ENCODE measurements at places on chromosomes 3 and 15.

DNA sequence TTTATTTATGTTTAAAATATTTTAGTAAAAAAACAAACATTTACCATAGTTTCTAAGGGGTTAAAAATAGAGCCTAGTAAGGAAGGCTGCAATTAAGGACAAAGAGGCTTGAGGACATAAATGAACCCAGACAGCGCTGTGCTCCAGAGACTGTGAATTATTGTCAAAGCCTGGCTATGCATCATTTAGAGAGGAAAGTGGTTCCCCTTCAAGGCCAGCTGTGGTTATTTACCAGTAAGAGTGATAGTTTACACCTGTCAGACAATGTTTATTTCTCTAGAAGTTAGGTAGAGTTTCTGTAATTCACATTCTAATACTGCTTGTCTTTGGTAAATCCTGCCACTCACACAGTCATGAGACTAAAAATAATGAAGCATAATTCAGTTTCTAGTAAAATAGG is 32.4 kb upstream of the PIK3R4 start:
- DNase-seq = no peak

GRCh38 chr15:71891026-71891425 is 80.7 kb downstream of the NR2E3 start:
- no peak for DNase-seq

DNA sequence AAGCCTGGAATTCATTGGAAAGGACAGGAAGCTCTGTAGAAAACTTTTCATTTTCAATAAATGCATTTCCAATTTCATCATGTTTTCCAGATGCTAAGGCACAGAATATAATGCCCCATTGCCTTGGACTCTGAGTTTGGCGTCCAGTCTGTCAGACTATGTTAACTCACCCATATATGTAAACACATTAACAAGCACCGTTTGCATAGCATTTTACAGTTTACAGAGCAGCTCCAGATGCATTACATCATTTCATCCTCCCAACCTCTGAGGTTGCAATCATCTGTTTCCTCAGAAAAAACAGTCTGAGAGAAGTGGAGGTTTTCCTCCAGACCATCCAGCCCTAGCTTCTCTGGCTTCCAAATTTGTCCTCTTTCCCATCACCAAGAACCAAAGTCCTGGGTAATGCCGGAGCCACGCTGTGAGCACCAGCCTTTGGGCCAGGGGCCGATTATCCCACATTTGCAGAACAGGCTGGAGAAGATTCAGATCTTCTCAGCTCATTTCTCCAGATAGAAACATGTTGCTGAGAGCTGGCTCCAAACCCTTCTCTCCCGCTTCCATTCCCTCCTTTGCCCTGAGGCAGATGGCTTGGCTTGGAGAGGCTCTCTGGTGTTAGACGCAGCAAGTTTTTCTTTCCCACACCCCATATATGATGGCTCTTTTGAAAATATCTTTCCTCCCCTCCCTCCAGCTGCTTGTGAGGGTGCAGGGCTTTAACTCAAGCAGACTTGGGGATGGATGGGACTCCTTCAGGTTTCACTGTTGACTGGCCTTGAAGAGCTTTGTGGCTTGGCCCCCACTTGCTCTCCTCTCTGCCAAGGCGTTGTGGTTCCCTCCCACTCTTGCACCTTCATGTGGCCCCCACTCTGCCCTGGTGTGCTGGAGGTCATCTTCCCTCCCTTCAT is 26.0 kb downstream of the CYP19A1 start:
- DNase-seq = no peak

DNA sequence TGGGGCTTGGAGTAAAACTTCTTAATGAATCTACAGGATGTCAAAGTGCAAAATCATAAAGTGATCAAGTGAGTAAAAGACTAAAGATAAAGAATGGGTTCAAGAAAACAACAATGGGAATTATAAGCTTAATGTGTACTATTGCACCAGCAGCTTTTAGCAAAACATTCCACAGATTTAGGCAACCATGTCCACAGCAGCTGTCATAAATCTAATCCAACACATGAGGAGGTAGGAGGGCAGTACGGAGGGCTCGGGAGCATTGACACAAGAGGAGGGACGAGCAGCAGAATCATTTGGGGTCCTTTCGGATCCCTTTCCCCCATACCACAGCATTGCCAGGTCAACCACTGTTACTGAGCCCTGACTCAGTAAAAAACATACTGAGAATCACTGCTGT is 464.3 kb upstream of the WNT5A start:
- DNase-seq = no peak

GRCh38 chr3:114380233-114380651 is 86.4 kb downstream of the TIGIT start:
- no peak for DNase-seq

GRCh38 chr3:17144665-17144993 is 259.9 kb downstream of the PLCL2 start:
- no peak for DNase-seq

- DNase-seq = no peak
These were observed 20.6 kb downstream of the CDCP1 start for GRCh38 chr3:45125550-45126026.

DNA sequence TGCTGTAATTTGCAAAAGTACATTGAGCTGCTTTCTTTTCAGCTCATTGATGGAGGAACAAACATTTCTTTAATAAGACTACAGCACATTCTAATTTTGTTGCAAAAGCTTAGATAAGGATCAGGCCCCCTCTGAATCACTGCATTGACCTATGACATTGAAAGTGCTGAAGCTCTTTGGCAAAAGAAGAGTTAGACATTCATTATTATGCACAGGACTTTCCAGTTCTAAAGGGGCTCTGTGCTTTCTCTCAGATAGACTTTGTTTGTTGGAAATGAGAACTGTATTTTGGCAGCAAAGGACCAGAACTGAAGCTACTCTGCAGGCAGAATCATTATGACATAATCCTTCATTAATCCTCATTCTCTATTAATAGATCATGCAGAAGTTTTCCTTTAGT is 252.9 kb upstream of the SOX2 start:
- no peak for DNase-seq

DNA sequence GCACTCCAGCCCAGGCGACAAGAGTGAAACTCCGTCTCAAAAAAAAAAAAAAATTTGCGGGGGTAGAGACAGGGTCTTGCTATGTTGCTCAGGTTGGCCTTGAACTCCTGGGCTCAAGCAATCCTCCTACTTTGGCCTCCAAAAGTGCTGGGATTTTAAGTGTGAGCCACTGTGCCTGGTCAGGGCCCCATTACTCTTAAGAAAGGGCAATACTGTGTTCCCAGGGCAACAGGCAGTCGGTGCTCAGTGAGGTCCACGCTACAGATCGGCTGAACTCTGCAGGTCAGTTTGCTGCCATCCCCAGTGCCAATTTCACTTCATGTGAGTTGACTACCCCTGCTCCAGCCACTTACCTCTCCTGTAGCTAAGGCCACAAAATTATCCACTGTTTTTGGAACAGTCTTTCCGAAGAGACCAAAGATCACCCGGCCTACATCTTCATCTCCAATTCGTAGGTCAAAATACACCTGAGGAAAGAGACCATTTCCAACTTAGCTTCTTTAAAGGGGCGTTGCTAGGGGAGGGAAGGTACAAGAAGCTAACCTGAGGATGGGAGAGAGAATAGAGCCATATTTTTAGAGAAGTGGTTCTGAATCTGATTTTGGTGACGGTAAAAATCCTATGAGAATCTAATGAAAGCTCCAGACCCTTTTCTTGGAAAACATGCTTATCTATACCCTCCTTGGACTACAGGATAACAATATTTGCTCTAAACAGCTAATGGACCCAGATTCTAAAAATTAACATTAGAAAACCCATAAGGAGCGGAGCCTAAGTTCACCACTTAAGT is 939 bp downstream of the PPIB start:
- DNase-seq = no peak

GRCh38 chr15:100330221-100330620 is 11.6 kb downstream of the ADAMTS17 start:
- DNase-seq = peak; percentile 21

- no peak for DNase-seq
These were observed 80.0 kb downstream of the PLXNA1 start for GRCh38 chr3:127062926-127063325.

DNA sequence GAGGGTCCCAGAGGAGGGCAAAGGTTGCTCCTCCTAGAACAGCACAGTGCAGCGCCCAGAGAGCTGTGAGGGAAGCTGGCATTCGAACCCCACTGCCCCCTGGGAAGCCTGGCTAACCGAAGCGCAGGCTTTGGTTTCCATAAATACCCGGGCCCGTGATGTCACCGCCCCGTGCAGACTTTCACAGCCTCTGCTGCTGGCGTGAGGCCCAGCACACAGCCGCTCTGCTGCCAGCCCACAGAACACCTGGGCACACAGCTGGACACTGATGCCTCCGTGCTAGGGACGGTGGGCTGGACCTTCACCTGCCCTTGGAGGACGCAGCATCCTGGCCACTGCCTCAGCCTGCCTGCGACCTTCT is 1.0 kb downstream of the IQSEC1 start:
- DNase-seq = no peak

GRCh38 chr3:52385157-52385556 is 59.7 kb downstream of the SEMA3G start:
- no peak for DNase-seq

DNA sequence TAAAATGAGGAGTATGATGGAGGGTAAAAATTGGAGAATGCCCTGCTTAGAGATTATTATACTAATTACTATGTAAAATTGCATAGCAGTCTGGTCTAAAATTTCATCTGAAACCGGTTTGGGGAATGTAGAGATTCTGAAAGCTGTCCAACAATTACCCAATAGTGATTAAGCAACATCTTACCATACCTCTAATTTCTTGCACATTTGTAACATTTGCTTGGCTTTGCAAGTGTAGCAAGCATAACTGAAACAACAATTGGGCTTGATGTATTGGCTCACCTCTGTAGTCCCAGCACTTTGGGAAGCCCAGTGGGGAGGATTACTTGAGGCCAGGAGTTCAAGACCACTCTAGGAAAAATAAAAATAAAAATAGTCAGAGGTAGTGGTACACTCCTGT is 17.4 kb downstream of the AADACL2 start:
- DNase-seq = no peak

DNA sequence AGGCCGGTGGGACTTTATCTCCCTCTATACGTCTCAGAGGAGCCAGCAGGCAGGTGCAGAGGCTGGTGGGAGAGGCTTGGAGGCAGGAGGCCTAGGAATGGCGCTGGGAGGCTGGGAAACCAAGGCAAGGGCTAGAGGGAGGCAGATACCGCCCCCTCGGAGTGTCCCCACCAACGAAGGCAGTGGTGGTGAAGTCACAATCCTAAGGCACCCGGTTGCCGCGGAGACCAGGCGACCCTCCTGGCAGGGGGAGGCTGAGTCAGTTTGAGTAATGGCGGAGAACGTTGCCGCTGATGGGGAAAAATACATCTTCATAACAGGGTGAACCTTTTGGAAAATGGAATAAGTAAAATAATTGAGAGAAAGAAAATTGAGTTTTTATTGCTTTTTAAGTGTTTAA is 29.9 kb upstream of the CACNA2D2 start:
- DNase-seq = no peak

GRCh38 chr15:58486062-58486461 is 54.3 kb downstream of the LIPC start:
- no peak for DNase-seq

DNA sequence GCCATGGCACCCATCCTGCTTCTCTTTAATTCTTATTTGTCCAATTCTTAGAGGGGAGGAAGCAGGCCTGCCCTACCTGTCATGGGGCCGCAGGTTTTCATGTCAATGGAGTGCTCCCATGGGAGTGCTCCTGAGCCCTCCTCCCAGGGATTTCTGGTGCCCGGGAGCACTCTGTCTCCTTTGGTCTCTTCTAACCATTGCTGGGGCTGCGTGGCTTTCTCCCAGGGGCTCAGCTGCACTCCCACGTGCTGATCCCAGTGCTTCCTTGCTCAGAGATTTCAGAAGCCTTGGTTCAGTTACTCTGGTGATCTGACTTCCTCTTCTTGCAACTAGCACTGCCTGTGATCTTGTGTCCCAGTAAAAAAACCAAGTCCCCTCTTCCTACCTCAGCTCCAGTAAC is 68.0 kb upstream of the ARL8B start:
- no peak for DNase-seq

DNA sequence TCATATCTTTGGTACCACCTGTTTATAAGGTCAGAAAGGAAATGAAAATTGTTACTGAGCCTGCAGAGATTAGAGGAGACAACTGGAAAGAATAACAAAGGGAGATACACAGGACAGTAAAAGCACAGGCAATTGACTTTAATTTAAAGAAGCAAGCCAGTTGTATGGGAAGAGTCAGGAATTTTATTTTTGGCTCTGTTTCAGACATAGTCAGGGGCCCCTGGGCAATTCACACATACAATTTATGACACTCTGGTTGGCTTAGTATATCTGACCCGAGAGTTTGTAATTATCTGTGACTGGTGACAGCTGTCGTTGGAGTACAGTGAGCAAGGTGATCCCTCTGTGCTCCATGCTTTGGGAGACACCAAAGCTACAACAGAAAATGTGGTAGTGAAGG is 591.9 kb upstream of the NECTIN3 start:
- no peak for DNase-seq

DNA sequence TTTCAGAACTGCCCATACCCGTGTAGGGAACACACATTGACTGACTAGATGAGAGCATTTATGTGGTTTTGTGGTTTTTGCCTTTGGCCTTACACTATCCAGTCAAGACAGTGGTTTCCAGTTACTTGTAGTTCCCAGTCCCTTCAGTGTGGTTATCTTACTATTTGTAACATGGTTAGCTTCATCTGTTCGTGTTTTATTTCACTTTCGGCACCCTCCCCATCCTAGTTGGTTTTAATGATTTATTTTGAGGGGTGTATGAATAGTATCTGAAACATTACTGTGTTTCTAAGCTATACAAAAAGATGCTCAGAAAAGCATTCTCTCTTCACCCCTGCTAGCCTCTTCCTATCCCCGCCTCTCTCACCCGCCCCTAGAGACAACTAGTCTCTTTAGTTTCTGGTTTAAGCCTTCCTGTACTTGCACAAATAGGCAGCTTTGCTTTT is 14.1 kb downstream of the LYSMD4 start:
- no peak for DNase-seq

DNA sequence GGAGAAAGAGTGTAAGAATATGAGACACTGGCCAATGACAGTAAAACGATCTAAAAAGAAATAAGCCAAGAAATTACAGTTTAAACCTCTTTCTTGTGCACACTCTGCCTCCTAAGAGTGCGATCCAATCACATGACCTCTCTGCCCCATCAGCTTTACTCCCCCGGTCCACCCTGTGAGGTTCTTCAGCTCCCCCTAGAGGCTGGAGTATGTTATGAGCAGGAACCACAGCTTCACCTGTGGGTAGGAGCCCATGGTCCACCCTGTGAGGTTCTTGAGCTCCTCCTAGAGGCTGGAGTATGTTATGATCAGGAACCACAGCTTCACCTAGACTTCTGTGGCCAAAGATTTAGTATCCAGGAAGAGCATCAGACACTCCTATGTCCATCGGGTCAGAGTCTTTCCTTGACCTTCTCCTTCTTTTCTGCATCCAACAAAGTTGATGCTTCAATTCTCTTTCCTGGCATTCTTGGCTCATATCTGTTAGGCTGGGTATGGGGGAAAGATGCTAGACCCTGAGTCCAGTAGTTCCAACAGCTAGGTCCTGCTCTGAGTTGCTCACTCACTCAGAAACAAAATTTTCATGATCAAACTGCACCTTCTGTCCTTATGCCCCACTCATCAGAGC is 164.0 kb downstream of the MINAR1 start:
- DNase-seq = peak; percentile 4

- no peak for DNase-seq
These were observed 925.1 kb upstream of the NR2F2 start for GRCh38 chr15:95405447-95405846.

Data from stimulated activated CD4-positive, alpha-beta T cell treated with anti-CD3 and anti-CD28 coated beads, Interleukin-4, amount 100 ng/mL, for 4 hours (primary cell).